ENCODE measurements at places on chromosomes 12 and 14.
A peak's percentile ranks its signal among the peaks of the same experiment; 100 is the strongest.

DNA sequence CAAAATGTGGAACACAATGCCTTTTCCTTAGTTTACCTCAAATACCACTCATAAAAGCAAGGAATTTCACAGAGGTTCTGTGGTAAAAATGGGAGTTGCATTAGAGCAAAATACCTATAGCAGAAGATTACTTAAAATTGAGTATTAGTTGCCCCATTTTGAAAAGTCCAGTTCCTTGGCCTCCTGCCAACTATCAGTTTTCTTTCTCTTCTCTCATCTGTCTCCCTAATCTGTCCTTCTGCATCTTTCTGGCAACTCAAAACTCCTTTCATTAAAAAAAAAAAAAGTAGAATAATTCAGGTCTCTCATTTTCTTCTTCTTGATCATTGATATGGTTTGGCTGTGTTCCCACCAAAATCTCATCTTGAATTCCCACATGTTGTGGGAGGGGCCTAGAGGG, 127.3 kb downstream of the ATP23 start:
- DNase-seq: no peak

GRCh38 chr14:77375973-77376770, 722 bp downstream of the TMED8 start:
- DNase-seq: peak; percentile 29

DNA sequence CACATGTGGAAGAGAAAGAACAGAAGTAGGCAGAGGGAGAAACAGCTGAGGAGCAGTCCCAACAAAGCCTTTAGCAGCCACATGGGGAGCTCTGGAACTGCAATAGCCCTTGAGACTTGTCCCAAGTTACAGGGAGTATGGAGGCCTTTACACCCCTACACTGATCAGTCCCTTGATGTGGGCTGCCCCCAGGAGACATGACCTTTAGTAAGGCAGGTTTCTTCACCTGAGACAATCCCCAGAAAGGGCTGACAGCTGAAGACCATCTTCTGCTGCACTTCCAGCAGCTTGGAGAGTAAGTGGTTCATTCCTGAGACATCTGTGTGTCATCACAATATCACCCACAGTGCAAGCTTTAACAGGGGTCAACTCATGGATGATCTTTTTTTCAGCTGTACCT, 8.6 kb upstream of the SNAPC1 start:
- DNase-seq: no peak

GRCh38 chr12:26272851-26273250, 77.5 kb downstream of the SSPN start:
- no peak for DNase-seq

DNA sequence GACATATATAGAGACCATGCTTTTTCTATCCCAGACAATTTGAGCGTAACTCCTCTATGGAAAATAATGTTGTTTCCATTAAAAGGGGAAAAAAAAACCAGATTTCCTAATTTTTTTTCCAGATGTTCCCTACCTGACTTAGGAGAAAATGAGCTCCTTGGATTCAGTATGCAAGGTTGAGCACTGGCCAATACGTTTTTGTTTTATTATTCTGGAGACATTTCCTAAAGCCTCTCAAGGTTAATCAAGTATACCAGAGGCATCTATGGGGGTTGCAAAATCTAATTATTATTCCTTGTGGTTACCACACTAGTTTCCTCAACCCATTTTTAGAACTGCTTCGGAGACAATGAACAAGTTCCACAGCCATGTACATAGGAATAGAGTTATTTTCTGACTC, 291.3 kb downstream of the SLC16A7 start:
- no peak for DNase-seq

DNA sequence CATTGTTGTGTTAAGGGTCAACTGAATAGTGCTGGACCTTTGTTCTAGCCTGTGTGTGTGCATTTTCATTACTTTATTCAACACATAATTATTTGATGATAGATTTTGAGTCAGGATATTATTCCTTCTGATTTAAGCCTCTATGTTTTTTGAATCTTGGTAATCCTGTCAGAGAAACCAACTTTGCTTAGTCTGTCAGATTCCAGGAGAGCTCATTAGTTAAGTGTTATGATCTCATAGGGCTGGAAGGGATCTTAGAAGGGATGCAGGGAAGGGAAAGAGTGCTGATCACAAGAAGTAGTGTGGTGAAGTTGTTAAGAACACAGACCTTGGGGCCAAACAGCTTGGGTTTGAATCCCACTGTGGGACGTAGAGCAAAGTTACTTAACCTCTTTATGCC, 52.9 kb downstream of the SCN8A start:
- no peak for DNase-seq

DNA sequence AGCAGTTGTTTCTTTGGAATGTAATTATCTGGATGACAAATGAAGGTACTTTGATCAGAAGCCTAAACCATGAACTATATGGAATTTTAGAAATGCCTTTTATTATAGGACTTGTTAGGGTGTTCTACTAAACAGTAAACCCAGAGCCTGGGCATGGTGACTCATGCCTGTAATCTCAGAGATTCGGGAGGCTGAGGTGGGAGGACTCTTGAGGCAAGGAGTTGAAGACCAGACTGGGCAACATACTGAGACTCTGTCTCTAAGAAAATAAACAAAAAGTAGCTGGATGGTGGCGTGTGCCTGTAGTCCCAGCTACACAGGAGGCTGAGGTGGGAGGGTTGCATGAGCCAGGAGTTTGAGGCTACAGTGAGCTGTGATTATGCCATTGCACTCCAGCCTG, 23.9 kb downstream of the PALS1 start:
- DNase-seq: no peak

GRCh38 chr12:47903927-47904712, 674 bp downstream of the VDR start:
- peak; percentile 77 for DNase-seq

- peak; percentile 88 for DNase-seq
Measured at GRCh38 chr12:6950811-6951540, at the start of gene PTPN6. PTPN6 (plus strand) TSS chr12:6951356; CDS start chr12:6951513, 157 bp downstream.

DNA sequence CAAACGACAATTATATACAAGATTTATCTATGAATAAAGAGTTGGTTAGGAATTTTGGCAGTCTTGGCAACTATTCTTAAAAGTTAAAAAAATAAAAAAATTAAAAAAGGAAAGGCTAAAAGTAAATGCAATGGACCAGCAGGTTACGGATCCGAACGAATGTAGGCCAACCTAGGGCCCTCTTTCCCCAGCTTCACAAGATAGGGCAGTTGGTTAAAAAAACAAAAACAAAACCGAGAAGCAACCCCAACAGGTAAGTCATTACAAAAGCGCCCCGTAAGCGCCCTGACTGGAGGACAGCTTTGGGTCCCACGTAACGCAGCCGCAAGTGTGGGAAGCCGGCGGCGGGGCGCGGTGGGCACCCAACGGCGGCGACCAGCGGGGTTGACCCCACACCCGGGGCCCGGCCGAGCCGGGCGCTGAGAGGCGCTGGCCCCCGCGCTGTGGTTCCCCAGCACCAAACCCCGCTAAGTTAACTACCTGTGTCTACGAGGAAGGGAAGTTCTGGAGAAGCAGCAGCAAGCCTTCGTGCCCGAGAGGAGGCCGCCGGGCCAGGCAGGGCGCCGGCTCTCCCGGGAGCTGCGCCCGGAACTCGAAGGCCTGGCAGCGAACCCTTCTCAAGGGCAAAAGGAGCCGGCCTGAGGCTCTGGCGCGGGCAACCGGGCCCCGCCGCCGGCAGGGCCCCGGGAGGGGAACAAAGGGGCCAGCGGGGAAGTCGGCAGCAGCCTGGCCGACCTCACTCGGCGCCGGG, 882 bp downstream of the HECTD1 start:
- DNase-seq: peak; percentile 54

Measured in suppressor macrophage treated with lipopolysaccharide for 1 hour (primary cell).